Epithelial cell of esophagus (primary cell): ENCODE measurements at places on chromosomes 3 and 15.

DNA sequence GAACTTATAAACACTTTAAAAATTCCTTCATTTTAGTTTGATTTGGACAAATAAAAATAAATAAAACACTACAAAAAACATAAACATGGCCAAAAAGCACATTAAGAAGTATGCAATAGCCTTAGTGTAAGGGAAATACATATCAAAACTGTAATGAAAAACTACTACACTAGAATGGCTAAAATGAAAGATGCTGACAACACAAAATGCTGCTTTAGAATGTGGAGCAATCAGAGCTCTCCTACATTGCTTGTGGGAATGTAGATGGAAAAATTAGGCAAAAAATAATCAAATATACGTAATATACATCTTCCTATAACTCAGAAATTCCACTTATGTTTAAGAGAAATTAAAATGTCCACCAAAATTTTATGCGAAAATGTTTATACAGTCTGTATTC is 96.2 kb downstream of the ABI3BP start:
- no peak for DNase-seq

GRCh38 chr15:98043160-98044014 is 82.9 kb downstream of the ARRDC4 start:
- no peak for DNase-seq

- peak; percentile 65 for DNase-seq
These were observed 19.5 kb upstream of the HRH1 start for GRCh38 chr3:11134794-11135193.

DNA sequence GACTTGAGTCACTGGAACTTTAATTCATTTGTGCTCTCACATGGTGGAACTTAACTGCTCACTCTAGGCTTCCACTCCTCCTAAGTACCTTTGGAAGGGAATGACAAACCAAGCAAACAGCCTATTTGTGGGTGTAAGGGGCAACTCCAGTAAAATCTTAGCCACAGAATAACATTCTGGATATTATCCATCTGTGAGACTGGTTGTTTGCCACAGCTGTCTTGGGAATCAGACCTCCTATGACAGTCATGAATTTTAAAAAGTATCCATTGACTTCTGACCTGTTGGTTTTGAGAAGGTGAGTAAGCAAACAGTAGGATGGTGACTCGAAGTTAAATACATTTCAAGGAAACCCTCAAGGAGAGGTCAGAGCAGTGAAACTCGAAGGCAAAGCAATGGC is 147.3 kb upstream of the CDIN1 start:
- no peak for DNase-seq

DNA sequence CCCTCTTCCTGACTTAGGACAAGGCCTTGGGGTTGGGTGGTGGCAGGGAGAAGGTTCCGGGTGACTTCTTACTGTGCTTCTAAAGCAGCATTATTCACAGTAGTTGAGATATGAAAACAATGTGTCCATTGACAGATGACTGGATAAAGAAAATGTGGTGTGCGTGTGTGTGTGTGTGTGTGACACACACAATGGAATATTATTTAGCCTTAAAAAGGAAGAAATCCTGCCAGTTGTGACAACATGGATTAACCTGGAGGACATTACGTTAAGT is 128.1 kb upstream of the RASGRP1 start:
- DNase-seq, result no peak

DNA sequence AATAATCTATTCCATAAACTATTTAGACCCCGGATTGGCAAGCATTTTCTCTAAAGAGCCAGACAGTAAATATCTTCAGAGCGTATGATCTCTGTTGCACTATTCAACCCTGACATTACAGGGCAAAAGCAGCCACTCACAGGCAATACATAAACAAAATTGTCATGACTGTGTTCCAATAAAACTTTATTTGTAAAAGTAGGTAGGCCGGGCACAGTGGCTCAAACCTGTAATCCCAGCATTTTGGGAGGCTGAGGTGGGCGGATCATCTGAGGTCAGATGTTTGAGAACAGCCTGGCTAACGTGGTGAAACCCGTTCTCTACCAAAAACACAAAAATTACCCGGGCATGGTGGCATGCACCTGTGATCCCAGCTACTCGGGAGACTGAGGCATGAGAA is 66.5 kb downstream of the ADAMTS9 start:
- DNase-seq, result no peak

- no peak for DNase-seq
These were observed 85.6 kb upstream of the LYSMD4 start for GRCh38 chr15:99818872-99819271.

DNA sequence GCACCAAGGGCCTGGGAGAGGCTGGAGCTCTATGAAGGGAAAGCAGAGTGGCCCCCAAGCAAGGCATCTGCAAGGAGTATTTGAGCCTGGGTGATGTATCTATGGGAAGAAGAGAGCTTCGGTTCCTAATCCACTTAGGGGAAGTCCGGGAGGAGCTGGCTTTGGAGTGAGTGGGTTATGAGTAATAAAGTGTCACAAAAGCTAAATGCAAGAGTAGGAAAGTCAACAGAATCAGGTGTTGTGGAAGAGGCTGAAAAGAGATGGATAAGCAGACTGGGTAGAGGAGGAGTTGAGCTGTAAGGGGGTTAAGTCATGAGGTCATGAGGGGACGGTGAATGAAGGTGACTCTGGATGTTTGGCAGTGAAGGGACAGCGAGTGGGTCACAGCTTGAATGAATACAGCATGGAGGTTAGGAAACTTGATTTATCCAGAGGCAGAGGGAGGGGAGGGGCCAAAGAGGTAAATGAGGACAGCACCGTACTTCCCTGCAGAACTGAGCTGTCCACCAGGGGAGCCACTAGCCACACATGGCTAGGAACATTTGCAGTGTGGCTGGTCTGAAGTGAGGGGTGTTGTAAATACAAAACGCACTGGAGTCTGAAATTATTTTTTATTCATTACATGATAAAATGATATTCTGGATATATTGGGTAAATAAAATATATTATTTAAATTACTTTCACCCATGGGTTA is 83.3 kb downstream of the ADCY5 start:
- peak; percentile 67 for DNase-seq

GRCh38 chr3:181622365-181622764 is 89.4 kb upstream of the SOX2 start:
- peak; percentile 86 for DNase-seq

GRCh38 chr3:95123104-95123503 is 1060.2 kb downstream of the NSUN3 start:
- no peak for DNase-seq

- no peak for DNase-seq
These were observed 483 bp downstream of the IQCF6 start for GRCh38 chr3:51778554-51778953.

DNA sequence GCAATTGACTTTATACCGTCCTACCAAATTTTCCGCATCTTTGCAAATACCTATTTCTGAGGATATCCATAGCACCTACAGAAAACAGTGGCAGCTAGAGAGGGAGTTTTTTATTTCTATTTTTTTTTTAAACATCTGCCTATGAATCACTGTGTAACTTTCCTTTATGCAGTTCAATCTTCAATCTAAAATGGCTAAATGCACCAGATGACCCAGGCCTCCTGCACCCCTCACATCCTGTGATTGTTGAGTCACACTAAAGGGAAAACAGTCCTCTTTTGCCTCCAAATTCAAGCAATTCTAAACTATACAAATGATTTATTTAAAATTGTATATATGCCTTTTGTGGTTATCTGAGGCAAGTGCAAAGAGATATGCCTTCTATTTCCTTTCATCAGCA is 20.1 kb upstream of the BCL6 start:
- no peak for DNase-seq

- peak; percentile 55 for DNase-seq
These were observed 478 bp downstream of the BNC1 start for GRCh38 chr15:83283813-83284558.

GRCh38 chr15:76235186-76235826 is 76.0 kb downstream of the ETFA start:
- peak; percentile 48 for DNase-seq

- DNase-seq, result no peak
These were observed 52.1 kb downstream of the BDH1 start for GRCh38 chr3:197503652-197504051.

GRCh38 chr3:177553579-177553978 is 356.3 kb upstream of the TBL1XR1 start:
- DNase-seq, result no peak

GRCh38 chr3:59436164-59436958 is 386.5 kb upstream of the CFAP20DC start:
- no peak for DNase-seq

DNA sequence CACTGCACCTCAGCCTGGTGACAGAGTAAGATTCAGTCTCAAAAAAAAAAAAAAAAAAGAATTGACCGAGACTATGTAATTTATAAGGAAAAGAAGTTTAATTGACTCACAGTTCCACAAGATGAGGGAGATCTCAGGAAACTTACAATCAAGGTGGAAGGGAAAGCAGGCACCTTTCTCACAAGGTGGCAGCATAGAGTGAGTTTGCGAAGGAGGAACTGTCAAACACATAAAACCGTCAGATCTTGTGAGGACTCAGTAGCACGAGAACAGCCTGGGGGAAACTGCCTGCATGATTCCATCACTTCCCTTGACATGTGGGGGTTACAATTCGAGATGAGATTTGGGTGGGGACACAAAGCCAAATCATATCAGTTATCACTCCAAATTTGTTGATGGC is 380.9 kb downstream of the EDEM1 start:
- peak; percentile 25 for DNase-seq

- DNase-seq, result peak; percentile 65
These were observed 393.1 kb downstream of the LPP start for GRCh38 chr3:188546835-188547670.

GRCh38 chr15:63250312-63250965 is 27.0 kb upstream of the APH1B start:
- DNase-seq, result peak; percentile 98

DNA sequence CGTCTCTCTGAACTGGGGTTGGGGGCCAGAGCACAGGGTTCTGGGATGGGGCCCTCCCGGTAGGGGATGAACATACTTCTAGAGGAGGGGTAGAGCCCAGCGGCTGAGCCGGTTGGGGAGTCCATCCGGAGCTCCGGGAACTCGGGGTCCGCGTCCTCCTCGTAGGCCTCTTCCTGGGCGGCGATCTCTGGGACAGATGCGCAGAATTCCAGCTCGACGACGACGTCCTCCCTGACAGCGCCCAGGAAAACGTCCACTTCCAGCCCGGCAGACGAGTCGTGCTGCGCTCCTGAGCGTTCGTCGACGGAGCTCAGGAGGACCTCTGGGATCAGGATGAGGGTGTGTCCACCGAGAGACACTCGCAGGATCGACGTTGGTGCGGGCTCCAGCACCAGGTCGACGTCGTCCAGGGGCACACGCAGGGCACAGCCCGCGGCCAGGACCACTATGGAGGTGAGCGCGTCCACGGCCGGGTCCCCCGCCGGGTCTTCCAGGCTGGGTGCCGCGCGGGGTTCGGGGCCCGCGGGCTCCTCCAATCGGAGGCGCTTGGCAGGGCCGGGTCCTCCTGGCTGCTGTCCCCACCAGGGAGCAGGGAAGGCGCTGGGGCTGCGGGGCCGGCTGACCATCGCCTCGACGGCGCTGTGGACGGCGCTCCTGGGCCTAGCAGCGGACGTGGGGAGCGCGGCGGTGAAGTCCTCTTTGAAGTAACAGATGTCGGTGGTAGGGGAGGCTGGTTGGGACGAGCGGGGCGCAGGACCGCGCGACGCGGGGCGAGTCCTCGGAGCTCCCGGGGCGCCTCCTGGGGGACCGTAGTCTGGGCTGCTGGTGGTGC is 474 bp downstream of the PRR23B start:
- no peak for DNase-seq

DNA sequence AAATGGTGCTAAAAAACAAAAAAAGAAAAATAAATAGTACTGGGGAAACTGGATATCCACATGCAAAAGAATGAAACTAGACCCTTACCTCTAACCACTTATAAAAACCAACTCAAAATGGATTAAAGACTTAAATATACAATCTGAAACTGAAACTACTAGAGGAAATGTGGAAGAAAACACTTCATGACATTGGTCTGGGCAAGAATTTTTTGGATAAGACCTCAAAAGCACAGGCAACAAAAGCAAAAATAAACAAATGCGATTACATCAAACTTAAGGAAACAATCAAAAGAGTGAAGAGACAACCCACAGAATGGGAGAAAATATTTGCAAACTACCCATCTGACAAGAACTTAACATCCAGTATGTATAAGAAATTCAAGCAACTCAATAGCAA is 6.4 kb downstream of the IFT57 start:
- no peak for DNase-seq

- DNase-seq, result no peak
These were observed 1.5 kb upstream of the FBXO22 start for GRCh38 chr15:75902129-75902557.

DNA sequence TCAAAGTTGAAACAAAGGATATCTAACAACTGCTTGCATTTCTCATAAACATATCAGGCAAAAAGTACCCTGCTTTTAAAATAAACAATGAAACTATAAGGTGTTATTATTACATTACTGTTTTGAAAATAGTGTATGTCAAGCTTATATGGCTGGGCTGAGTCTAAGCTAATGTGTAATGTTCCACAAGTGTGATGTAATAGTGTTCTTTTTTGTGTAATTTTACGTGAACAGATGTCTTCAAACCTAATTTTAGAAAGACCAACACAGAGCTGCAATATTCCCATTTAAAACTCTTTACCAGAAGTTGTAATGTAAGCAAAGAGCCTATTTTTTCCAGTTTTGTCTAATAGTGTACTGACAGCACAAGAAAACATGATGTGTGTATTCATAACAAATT is 34.0 kb downstream of the MINDY2 start:
- no peak for DNase-seq

DNA sequence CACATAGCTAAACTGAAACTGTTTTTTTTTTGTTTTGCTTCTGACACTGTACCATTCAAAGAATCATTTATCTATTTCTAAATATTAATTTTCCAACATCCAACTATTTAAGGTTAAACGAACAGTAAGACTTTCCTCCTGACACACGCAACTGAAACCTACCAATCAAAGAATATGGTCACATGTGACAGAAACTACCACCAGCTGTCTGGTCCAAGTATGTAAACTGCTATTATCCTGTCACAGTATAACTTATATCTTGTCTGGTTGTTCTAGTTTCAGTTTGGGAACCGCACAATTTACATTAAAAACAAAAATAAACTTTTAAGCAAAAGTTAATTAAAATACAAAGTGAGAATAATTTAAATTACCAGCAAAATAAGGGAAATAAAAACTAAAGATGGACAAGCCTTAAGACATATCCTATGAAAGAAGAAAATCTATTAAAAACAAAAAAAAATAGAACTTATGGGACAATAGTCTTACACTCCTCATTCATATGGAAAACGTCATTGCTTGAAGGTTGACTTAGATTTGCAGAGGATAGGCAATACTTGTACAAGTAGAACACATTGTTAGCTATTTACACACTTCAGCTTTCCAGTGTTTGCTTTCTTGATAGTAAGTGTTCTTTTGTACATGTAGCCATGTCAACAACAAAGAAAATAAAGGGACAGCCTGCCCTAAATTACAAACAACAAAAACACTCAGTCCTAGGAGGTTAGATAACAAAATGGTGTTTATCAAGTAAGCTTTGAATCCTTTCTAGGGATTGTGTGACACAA is 26.8 kb upstream of the CHRM5 start:
- no peak for DNase-seq

- no peak for DNase-seq
These were observed 247.9 kb downstream of the ZPLD1 start for GRCh38 chr3:102682741-102683140.
